ENCODE measurements at places on chromosomes 4 and X. TPM values are rescaled to one million over a fixed set of nuclear protein-coding genes. Genes with fewer than 3 reads are reported as not detected.
A peak's percentile ranks its signal among the peaks of the same experiment; 100 is the strongest.

CYTL1 gene
- 180 TPM for total RNA-seq

NR0B1 gene
- not detected for total RNA-seq

IGSF1 gene
- 0.89 TPM for total RNA-seq

- no peak for DNase-seq
Observed at GRCh38 chrX:67635424-67635823, 91.6 kb downstream of the AR start.

- peak; percentile 24 for DNase-seq
Observed at GRCh38 chr4:152806501-152807125, 26.9 kb downstream of the ARFIP1 start.

DNA sequence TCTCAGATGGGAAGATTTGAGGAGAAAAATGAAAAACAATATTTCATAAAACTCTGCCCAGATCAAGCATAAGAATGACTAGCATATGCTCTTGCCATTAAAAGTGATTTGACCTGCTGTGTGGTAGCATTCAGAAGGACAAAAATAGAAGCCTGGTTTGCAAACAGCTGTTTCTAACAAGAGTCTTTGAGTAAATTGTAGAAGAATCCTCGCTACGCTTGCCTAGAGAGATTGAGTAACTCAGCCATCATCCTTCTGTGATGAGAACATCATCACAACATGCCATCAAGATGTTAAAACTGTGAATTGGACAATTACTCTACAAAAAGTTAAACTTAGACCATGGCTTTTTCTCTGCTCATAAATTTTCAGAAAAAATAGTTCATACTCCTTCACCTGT lies 168.9 kb upstream of the PUDP start:
- no peak for DNase-seq

GRCh38 chrX:41289095-41289494 lies 44.9 kb upstream of the DDX3X start:
- no peak for DNase-seq

GRCh38 chr4:27005501-27005900 lies 144.9 kb downstream of the STIM2 start:
- DNase-seq: peak; percentile 61

- DNase-seq: peak; percentile 41
Observed at GRCh38 chr4:42339935-42340406, 57.3 kb upstream of the SHISA3 start.

PGAM4 gene
- not detected for total RNA-seq

DNA sequence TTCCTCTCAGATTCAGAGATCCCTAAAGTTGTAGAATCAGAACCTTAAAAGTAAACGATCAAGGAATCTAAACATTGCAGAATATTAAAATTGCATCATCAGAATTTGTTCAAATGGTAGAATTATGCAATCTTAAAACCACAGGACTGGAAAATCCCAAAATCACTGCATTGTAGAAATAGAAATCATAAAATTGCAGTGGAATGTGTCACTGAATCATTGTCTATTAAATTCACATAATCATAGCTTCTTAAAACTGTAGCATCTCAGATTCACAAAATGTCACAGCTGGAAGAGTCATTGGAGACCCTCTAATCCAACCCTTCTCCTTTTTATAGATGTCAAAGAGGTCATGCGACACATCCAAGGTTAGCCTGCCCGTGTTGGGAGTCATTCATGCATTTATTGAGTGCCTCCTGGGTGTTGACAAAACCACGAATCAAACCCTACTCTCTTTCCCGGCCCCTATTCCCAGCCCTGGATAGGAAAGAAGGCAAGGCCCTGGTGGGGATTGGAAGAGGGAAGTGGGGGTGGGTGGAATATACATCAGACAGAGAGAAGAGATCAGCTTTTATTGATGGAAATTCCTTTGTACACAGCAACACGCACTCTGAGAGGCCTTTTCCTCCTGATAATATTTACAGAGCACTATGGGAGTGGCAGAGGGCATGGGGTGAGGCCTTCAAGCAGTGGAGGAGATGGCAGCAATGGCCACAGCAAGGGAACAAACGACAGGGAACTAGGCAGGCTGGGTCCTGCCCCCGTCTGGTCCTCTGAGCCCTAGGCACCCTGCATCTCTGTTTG lies 15.4 kb downstream of the IQSEC2 start:
- peak; percentile 56 for DNase-seq

PCDH18 gene
- 12.3 TPM for total RNA-seq

- no peak for DNase-seq
Observed at GRCh38 chr4:76074468-76074867, at the start of gene ART3. TSS of gene ART3 (plus strand) at chr4:76074709. CDS start at chr4:76075890, 1,181 bp downstream.

DNA sequence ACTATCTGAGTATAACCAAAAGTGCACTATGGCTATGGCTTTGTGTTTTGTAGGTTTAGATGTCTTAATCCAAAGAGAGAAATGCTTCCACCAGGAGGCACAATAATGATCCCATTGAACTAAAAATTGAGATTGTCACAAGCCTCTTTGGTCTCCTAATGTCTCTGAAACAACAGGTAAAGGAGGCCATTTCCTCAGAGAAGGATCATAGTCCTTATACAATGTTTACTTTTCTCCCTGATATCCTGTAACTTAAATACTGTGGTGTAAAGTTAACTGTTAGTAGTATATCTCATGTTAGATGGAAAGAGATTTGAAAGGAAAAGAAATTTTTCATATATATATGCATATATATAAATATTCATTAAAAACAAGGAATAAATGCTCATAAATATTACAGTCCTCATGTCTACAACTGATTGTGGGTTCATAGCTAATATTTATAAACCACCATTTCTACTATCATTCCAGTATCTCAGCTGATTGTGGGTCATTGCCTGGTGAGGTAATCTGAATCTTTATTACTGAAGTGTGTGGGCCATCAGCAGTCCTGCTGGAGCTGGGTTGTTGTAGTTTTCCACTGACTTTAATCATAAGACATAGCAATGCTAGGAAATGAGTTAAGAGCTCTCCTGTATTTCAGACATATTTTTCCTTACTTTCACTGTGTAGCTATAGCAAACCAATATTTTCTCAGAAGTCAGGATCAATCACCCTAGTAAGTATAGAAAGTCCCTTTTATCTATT lies 1230.4 kb downstream of the PCDH18 start:
- DNase-seq: no peak
